Effector memory CD4-positive, alpha-beta T cell (primary cell): ENCODE measurements at places on chromosomes 6 and 20.

DNA sequence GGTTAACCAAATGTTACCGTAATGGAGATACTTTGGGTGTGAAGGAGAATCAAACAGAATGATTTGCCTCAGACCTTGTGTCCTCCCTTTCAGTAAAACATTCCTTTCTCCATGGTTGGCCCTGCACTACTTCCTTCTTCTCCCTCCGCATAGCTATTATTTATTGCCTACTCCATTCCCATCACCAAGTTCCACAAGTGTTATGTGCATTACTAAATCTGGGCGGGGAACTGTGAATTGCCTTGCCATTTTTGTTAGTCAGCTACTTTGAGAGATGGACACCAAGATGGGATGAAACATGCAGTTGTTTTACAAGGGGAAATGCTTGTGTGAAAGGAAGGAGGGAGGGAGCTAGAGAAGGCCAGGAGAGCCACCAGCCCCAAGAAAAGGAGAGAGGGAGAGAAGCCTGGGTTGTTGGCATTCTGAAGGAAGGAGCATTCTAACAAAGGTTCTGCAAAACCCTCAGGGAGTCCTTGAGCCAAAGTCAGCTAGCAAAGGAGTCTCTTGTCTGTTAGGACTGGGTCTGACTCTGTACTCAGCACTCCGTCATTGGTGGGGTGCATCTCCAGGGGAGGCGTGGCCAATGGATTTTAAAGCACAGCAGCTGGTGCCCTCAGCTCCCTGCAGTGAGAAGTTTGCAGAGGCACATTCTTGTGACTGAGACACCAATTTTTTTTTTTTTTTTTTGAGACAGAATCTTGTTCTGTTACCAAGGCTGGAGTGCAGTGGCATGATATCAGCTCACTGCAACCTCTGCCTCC is 83.6 kb upstream of the CHD6 start:
- no peaks in the 10 kb centered on the region for H3K36me3 ChIP-seq
- no peaks in the 10 kb centered on the region for H3K27me3 ChIP-seq
- H3K27ac ChIP-seq = no peak overlapping the region
- DNase-seq = no peak
- no peaks in the 10 kb centered on the region for H3K4me1 ChIP-seq

- H3K27ac ChIP-seq = no peak overlapping the region
- H3K36me3 ChIP-seq = no peaks in the 10 kb centered on the region
- H3K27me3 ChIP-seq = no peaks in the 10 kb centered on the region
- no peaks in the 10 kb centered on the region for H3K4me1 ChIP-seq
These were observed 200.3 kb downstream of the RNGTT start for GRCh38 chr6:88763160-88763559.

DNA sequence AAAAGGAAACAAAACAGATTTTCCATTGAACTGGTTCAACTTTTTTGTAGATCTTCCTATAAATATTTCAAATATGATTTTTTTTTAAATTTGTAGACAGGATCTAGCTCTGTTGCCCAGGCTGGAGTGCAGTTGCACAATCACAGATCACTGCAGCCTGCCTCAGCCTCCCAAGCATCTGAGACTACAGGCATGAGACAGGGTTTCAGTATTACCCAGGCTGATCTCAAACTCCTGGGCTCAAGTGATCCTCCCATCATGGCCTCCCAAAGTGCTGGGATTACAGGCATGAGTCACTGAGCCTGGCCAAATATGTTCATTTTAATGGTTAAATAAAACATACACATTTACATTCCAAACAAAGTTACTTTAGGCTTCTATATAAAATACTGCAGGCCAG is 33.6 kb downstream of the SAMHD1 start:
- no peak overlapping the region for H3K27ac ChIP-seq
- H3K4me1 ChIP-seq = no peaks in the 10 kb centered on the region
- H3K27me3 ChIP-seq = no peaks in the 10 kb centered on the region
- H3K36me3 ChIP-seq = peaks cover 82% of the 10 kb centered on the region
- no peak for DNase-seq

DNA sequence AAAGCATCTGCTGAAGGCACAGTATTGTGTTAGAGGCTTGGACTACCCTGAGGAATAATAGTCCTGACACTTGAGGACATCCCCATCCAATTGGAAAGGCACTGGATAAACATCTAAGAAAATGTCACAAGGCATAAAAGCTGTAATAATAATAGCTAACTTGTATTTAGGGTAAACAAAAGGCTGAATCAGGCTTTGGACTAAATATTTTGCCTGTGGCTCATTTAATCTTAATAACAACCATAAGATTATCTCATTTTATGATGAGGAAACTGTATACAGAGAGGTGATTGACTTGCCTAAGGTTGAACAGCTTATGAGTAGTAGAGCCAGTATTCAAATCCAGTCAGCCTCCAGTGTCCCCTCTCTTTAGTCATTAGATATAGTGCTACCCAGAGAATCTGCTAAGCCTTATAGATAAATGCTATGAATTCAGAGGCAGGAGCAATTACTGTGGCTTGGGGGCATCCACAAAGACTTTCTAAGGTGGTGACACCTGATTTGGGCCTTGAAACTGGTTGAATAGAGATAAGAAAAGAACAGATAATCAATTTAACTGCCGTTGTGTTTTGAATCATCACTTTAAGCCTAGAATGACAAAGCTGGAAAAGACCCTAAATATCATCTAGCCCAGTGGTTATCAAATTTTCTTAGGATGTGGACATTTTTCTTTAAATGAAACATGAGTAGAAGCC is 7.5 kb upstream of the ZSWIM1 start:
- no peaks in the 10 kb centered on the region for H3K27me3 ChIP-seq
- peaks cover 13% of the 10 kb centered on the region for H3K36me3 ChIP-seq
- H3K4me1 ChIP-seq = no peaks in the 10 kb centered on the region
- DNase-seq = no peak

DNA sequence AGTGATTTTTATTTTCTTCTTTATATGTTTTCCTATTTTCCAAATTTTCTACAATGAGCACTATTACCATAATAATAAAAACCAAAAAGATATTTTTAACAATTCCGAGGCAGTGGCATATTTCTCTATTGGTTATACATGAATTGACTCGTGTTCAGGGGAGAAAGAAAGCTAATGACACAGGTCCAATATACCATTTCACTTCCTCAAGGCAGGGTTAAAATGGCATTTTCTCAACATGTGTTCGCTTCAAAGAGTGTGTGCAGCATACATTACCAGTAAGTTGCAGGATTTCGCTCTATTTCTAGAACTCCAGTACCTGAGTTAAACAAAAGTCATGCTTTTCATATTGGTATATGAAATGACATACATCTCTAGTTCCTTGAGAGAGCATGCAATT is 35.1 kb upstream of the DTNBP1 start:
- DNase-seq = no peak
- H3K27me3 ChIP-seq = no peaks in the 10 kb centered on the region

DNA sequence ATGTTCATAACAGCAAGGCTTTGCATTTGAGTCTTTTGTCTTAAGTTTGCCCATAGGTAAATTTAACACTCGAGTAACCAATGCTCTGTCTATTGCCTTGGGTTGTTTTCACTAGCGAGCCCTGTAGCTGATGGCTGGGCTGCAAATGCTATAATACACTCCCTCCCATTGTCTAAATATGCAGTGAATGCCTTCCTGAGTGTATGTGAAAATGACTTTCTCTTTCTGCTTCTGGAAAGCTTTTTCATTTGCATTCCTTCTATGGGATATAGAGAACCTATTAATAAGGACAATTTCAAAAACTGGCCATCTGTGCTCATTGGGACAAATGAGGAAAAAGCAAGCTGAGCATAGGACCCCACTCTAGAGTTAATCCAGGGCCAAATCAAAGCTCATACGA is 156.5 kb upstream of the FBXL4 start:
- H3K4me1 ChIP-seq = no peaks in the 10 kb centered on the region
- no peak for DNase-seq
- no peak overlapping the region for H3K27ac ChIP-seq
- H3K36me3 ChIP-seq = no peaks in the 10 kb centered on the region

- no peak for DNase-seq
- no peaks in the 10 kb centered on the region for H3K27me3 ChIP-seq
- H3K27ac ChIP-seq = no peak overlapping the region
- no peak overlapping the region for H3K4me3 ChIP-seq
- no peaks in the 10 kb centered on the region for H3K36me3 ChIP-seq
These were observed 386.4 kb upstream of the MMS22L start for GRCh38 chr6:97669191-97670031.

- H3K27ac ChIP-seq = no peak overlapping the region
- H3K4me3 ChIP-seq = no peak overlapping the region
- H3K36me3 ChIP-seq = no peaks in the 10 kb centered on the region
- DNase-seq = no peak
- no peaks in the 10 kb centered on the region for H3K4me1 ChIP-seq
These were observed 106.9 kb upstream of the SGK1 start for GRCh38 chr6:134424798-134425170.

- DNase-seq = no peak
- H3K36me3 ChIP-seq = no peaks in the 10 kb centered on the region
- no peaks in the 10 kb centered on the region for H3K27me3 ChIP-seq
- H3K4me3 ChIP-seq = no peak overlapping the region
- no peak overlapping the region for H3K27ac ChIP-seq
- no peaks in the 10 kb centered on the region for H3K4me1 ChIP-seq
These were observed 175.3 kb upstream of the CST7 start for GRCh38 chr20:24773751-24774201.

DNA sequence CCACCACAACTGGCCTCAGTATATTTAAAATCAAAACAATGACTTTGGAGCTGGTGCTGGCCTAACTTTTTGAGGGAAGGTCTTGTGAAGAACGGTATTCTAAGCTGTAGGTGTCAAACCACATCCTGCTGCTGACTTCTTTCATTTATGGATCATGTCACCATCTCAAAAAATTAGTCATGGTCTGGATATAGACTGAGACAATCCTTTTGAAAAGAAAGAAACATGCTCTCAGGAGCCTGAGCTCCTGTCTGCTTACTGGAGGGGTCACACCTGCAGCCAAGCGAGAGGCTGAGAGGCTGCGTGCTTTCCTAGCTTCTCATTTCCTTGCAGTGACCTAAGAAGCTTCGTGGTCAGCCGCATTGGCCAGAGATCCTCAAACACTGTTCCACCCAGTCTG is 55.2 kb downstream of the TIAM2 start:
- H3K4me3 ChIP-seq = no peak overlapping the region
- no peak for DNase-seq
- no peaks in the 10 kb centered on the region for H3K36me3 ChIP-seq
- H3K27ac ChIP-seq = no peak overlapping the region
- H3K27me3 ChIP-seq = no peaks in the 10 kb centered on the region

DNA sequence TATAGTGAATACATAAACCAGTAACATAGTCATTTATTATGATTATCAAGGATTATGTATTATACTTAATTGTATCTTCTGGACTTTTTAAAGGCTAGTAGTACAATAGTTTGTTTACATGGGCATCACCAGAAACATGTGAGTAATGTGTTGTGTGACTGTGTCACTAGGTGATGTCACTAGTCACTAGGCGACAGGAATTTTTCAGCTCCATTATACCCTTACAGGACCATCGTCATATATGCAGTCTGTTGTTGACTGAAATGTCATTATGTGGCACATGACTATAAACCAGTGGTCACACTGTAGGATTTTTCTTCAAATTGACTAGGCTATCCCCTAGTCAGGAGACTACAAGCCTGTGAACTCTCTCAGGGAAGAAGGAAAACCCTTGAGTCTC is 86.5 kb upstream of the CENPW start:
- H3K27ac ChIP-seq = no peak overlapping the region
- H3K4me1 ChIP-seq = no peaks in the 10 kb centered on the region
- no peak for DNase-seq
- H3K27me3 ChIP-seq = no peaks in the 10 kb centered on the region
- H3K4me3 ChIP-seq = no peak overlapping the region
- no peaks in the 10 kb centered on the region for H3K36me3 ChIP-seq

GRCh38 chr6:23213193-23213592 is 643.8 kb downstream of the HDGFL1 start:
- no peak overlapping the region for H3K27ac ChIP-seq
- H3K4me1 ChIP-seq = no peaks in the 10 kb centered on the region
- no peaks in the 10 kb centered on the region for H3K27me3 ChIP-seq
- no peaks in the 10 kb centered on the region for H3K36me3 ChIP-seq
- H3K4me3 ChIP-seq = no peak overlapping the region

DNA sequence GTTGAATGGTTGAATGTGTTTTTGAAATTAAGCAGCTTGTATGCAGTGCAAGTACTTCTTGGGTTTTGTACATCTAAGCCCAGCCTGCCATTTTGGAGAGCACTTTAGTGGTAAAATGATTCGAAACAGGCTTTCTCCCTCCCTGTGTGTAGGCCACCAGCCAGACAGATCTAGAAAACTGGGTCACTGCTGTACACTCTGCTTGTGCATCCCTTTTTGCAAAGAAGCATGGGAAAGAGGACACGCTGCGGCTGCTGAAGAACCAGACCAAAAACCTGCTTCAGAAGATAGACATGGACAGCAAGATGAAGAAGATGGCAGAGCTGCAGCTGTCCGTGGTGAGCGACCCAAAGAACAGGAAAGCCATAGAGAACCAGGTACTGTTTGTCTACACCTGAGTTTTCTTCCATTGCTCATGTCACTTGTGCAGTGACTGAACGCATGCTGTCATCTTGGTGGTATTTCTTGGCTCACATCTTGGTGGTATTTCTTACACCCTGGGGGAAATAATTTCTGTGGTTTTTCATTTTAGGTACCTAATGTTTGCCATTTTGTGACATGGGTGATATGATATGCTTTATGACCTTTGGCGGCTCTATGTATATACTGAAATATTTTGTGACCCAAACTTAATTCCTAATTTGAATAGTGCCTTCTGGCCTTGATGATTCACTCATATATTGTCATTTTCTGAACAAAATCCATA is 115.7 kb upstream of the CLDN20 start:
- no peak overlapping the region for H3K4me3 ChIP-seq
- H3K4me1 ChIP-seq = no peaks in the 10 kb centered on the region
- no peak overlapping the region for H3K27ac ChIP-seq
- H3K36me3 ChIP-seq = no peaks in the 10 kb centered on the region
- no peak for DNase-seq

- H3K27ac ChIP-seq = no peak overlapping the region
- DNase-seq = no peak
- H3K4me1 ChIP-seq = no peaks in the 10 kb centered on the region
- H3K27me3 ChIP-seq = peaks cover 47% of the 10 kb centered on the region
- no peak overlapping the region for H3K4me3 ChIP-seq
These were observed 157.8 kb downstream of the TRIM27 start for GRCh38 chr6:28765978-28766351.

DNA sequence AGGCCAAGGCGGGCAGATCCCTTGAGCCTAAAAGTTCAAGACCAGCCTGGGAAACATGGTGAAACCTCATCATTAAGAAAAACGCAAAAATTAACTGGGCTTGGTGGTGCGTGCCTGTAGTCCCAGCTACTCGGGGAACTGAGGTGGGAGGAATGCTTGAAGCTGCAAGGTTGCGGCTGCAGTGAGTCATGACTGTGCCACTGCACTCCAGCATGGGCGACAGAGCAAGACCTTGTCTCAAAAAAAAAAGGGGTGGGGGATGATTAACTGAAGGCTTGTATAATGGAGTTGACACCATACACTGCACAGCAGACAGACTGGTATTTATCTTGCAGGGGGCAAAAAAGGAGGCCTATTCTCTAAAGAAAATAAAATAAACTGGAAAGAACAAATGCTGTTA is 27.7 kb downstream of the SRPK1 start:
- no peaks in the 10 kb centered on the region for H3K4me1 ChIP-seq
- DNase-seq = no peak
- peaks cover 9% of the 10 kb centered on the region for H3K36me3 ChIP-seq
- no peak overlapping the region for H3K4me3 ChIP-seq
- no peak overlapping the region for H3K27ac ChIP-seq
- no peaks in the 10 kb centered on the region for H3K27me3 ChIP-seq
